ENCODE measurements at places on chromosomes 3 and 15. TPM values are rescaled to one million over a fixed set of nuclear protein-coding genes. Genes with fewer than 3 reads are reported as not detected.

Gene CLDN11
- 61.1 TPM for total RNA-seq

Gene SHC4
- not detected for total RNA-seq

Gene CHRD
- 11.3 TPM for total RNA-seq

Gene HRH1
- 3.8 TPM for total RNA-seq

Gene THBS1
- total RNA-seq = 4,139 TPM
